ENCODE measurements at places on chromosomes 4 and X.

GRCh38 chrX:68396953-68397352 lies 36.3 kb downstream of the OPHN1 start:
- no peak for DNase-seq

- no peak for DNase-seq
Observed at GRCh38 chr4:176920694-176921093, 128.0 kb upstream of the VEGFC start.

DNA sequence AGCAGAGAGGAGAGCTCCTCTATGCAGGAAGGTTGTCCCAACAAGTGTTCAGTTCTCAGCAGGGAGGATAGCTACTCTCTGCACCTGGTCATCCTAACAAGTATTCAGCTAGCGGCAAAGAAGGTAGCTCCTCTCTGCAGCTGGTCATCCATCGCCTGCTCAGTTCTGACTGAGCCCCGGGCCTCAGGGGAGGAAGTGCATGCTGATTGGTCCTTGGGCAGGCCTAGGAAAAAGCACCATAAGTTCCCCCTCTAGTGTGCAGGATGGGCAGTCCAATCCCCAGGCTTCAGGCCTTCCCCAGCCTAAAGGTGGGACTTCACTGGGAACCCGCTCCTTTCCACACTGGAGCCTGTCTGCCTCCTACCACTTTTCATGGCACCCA lies 4.4 kb upstream of the FBXW7 start:
- DNase-seq = no peak

DNA sequence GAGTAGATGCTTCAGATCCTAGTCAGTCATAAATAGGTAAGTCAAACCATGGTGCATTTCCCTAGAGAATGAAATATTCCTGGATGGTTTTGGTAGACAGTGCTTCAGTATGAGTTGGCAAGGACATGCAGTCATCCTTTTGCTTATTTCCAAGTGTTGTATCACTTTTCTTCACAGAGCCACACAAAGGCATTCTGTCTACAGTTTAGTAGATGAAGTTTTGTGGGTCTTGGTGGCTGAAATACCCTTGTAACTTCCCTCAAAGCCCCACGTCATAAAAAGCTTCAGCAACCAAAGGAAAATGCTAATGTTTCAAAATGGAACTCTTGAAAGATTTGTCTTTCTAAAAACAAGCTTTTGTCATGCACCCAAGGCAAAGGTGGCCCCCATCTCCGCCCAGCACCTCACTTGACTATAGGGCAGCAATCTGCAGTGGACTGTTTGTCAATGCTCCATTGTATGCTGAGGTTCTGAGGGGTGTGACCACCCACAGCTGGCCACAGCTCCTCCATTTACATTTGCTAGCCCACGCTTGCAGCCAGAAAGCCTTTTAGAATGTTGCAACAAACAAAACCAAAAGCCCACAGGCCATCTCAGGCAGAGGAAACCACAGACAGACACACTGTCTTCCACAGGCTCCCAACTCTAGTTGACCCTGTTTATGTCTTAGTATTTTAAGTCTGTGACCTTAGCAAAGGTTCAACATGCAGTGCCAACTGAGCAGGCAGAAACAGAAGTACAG lies 87.1 kb upstream of the FAM9C start:
- DNase-seq = no peak

- DNase-seq = no peak
Observed at GRCh38 chr4:141020801-141021261, 112.4 kb downstream of the RNF150 start.

DNA sequence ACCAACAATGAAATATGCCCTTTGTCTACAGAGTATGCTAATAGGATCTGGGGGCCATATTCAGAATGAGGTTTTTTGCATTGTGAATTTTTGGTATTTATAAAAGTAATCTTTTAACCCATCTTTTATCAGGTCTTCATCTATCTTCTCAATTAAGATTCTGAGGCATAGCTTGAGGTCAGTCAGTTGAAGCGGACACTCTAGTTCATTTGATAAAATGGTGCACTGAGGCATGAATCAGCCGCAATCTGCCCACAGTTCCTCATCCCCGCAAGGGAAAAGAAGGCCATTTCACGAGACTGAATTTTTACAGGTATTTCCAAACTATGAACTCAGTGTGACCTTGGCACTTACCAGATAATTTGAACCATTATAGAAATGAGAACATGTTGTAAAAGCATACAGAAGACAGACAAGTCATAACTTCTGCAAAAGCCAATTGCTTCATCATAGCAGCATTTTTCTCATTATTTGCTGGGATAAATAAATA lies 19.3 kb upstream of the VCX2 start:
- DNase-seq = no peak

DNA sequence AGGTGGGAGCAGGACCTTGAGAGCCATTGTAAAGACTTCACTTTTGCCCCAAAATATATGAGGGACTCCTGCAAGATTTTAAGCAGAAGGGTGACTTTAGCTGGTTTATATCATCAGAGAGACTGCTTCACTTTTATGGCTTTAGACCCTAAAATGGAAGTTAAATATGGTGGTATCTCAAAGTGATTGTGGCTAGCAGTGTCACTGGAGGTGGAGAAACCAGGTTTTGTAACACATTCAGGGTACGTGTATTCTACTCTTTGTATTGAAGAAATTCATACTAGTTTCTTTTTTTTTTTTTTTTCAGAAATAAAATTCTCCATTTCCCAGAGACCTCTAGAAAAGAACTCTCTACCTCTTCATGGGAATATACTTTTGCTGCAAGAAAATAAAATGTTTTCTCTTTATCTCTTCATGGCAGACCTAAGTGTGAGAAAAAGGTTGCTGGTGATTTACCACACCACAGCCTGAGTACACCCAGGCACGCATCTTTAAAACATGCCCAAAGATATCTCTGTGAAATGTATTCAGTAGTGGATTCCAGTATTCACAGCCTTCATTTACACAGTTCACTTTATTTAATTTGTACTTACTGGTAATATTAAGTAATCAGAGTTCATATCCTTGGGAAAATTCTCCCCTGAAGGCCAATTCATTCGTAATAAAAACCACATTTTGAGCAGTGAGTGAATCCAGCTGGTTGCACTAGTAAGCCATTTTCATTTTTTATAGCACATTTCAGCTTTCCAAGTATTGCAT lies 74.3 kb upstream of the GUCY1A1 start:
- no peak for DNase-seq

DNA sequence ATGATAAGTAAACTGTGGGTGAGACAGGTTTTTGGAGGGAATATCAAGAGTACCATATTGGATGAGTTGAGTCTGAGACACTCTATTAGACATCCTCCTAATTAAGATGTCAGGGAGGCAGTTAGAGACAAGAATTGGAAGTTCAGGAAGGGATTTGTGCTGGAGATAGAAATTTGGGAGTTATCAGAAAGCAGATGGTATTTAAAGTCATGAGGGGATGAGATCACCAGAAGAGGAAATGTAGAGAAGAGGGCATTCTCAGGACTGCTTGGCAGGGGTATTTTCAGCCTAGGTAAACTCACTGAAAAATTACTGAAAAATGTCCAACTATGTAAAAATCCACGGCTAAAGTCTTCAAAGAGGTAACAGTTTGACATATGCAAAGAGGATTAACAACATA lies 161.6 kb upstream of the PGRMC2 start:
- no peak for DNase-seq

DNA sequence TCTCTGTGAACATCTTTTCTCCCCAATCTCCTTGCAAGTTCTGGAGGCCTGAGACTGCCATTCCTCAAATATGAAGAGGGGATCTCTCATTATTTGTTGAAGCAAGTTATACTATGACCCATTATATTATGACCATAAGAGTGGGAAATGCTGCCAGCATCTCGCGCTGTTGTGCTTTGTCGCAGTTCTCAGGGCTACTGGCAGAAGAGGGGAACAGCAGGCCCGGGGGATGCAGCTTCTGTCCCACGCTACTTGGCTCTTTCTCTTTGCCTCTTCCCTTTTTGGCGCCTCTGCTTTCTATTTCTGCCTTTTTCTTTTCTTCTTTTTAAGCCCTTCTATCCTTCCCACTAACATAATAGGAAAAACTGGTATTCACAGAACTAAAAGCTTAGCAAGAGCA lies 64.2 kb downstream of the GEMIN8 start:
- no peak for DNase-seq

- no peak for DNase-seq
Observed at GRCh38 chrX:115047181-115047580, 29.8 kb upstream of the IL13RA2 start.

- DNase-seq = no peak
Observed at GRCh38 chrX:11334165-11334564, 41.0 kb downstream of the AMELX start.

DNA sequence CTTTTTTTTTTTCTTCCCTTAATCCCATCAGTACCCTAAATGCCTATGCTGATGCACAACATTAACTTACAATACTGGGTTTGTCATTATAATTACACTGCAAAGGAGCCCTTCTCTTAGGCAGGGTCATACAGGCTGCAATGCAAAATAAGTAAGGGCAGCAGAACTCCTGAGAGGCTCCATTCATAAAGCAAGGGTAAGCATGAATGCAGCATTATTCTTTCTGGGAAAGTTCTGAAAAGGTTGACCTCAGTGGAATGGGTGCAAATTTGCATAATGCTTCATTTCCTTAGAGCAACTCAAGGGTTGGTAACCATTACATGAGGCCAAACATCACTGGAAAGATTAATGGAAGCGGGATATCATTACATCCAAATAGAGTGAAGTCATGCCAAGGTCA lies 789.2 kb downstream of the KLHL13 start:
- no peak for DNase-seq

DNA sequence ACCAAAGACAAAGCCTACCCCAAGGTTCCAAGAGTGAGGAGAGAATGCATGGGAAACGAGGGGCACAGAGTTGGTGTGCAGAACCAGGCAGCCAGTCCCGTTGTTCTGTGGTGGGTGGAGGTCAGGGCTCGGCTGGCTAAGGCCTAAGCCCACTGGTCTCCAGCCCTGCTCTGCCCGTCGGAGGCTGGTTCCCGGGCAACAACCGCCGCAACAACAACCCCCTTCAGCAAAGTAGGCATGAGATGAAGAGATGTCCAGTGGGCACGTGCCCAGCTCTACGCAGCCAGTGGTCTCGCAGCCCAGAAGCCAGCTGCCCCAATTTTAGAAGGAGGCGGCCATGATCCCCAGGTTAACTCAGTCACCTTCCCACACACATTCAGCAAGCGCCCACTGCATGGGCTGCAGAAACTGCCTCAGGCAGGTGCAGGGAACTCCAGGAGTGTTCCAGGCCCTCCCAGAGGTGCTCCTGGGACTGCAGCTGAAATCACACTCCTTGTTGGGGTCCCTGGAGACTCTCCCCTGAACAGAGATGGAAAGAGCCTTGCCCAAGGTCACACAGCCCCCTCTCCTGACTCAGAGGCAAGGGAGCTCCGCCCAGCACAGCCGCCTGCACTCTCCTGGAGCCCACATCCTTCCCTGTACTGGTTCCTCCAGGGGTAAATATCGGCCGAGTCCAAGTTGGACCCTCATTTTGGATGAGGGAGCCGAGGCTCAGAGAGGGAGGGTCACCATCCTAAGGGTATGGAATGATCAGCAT lies 25.4 kb upstream of the HTRA3 start:
- no peak for DNase-seq

- DNase-seq = no peak
Observed at GRCh38 chr4:20615486-20616260, 84.6 kb upstream of the PACRGL start.

DNA sequence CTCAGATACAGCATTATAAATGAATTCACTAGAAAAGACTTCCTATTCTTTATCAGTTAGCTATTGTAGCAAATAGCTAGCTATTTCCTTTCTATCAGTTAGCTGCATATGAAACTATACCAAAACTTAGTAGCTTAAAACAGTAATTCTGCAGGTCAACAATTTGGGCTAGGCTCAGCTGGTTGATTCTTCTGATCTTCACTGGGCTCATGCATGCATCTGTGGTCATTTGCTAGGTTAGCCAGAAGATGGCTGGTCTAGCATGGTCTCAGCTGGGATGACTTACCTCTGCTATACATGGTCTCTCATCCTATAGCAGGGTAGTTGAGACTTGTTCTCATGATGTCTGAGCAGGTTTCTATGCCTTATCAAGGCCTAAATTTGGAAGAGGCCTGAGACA lies 147.4 kb downstream of the CENPC start:
- DNase-seq = no peak

GRCh38 chrX:116881961-116882360 lies 419.2 kb upstream of the CT83 start:
- DNase-seq = no peak

GRCh38 chr4:76087007-76087769 lies 12.7 kb downstream of the ART3 start:
- peak; percentile 50 for DNase-seq

- no peak for DNase-seq
Observed at GRCh38 chr4:60930866-60931265, 269.3 kb upstream of the ADGRL3 start.

- DNase-seq = no peak
Observed at GRCh38 chr4:26319949-26320537, 771 bp upstream of the RBPJ start.

- no peak for DNase-seq
Observed at GRCh38 chrX:154712781-154713740, 37.8 kb downstream of the GAB3 start.

- DNase-seq = no peak
Observed at GRCh38 chrX:10217198-10217597, 60.4 kb downstream of the CLCN4 start.

DNA sequence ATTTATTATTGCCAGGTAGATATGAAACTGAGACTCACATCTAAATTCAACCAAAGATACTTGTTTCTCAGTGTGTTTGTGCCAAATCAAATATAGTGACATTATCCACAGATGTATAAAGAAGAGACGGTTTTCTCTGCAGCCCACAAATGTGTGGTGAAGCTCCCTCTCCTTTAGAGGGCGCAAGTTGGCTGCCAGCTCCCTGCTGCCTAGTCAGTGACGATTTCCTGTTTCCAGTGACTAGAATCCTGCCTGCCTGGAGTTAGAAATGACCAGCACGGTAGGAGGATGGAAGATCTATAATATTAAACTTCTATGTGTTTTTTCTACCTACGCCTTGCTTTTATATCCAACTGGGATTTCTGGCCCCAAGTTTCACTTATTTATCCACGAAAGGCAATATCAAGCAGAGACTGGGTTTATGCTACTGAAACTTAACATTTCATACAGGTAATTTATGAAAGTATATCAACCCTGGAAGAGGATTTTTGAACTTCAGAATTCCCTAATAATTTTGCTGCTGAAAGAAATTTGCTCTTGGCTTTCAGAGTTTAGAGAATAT lies 1793.7 kb upstream of the TENM3 start:
- DNase-seq = no peak

All from NCI-H1930 (cell line).